ENCODE measurements at places on chromosomes 7 and 10.

DNA sequence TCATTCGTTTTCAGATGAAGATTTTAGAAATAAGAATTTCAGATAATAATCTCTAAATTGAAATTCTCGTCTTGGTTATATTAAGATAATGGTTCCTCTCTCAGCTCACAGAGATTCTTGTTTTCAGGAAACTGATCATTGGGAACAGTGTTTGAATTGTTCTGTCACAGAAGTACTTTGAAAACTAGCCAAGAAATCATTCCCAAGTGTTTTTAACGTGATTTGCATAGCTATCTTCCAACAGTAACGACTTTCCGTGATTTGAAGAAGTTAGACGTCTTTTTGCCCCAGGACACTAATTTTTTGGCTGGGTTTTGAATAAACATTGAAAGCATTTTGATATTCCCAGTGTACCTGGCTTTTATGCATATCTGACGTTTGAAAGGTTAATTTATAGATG is 116.0 kb downstream of the CDCA7L start:
- DNase-seq, result no peak

DNA sequence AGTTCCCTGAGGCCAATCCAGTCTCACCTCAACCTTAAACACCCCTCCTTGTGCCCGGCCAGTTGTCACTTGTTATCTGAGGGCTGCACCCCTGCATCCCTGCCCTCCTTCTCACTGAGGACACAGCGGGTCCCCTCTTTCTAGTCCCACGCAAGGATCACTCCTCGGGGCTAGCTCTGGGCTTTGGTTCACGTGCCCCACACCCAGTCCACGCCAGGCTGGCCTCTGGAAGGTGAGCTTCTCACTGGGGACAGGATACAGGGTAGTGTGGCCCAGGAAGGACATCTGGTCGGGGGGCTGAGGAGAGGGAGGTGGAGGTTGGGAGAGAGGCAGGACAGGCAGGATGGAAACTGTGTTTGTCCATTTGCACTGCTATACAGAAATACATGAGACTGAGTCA is 25.5 kb downstream of the UPP1 start:
- no peak for DNase-seq

DNA sequence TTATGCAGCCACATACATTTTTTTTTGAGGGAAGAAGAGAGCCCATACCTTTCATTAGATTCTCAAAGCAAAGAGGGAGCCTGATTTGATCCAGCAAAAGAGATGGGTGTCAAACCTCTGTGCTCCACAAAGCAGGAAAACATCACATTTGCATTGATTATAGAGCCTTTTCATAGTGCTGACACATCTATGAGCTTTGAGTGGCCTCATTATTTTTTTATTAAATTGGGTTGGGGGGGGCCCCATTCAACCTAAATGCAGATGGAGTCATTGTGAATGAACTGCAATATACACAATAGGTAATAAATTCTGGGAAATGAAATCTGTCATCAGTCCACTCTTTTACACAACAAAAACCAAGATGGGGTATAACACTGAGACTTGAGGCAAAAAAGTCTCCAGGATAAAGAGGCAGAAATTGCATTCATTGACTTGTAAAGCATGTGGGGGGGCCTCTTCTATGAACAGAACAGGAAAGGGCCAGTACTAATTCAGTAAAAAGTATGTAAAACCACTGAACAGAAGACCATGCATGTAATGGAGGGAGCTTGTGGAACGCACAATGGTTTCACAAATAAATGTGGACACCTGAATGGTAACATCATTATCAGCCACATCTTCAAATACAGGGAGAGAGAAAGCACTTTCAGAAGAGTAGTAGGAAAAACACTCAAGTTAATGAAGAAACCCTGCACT is 17.7 kb upstream of the ASB4 start:
- DNase-seq, result no peak

DNA sequence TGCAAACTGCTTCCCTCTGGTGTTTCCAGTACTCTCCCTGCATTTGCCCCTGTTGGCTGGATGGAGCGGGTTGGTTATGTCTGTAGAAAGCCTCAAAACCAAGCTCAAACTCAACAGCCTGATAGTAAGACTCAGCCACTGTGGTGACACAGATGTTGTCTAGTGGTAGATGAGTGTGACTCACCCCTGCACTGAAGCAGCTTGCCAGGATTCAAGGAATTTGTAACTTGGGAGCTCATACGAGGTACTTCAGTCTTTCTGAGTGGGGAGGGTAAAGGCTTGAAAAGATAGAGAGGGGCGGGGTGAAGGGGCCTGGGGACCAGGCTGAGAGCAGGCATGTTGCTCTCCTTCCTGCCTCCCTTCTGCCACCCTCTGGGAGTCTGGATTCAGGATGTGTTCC is 22.9 kb upstream of the AQP1 start:
- DNase-seq, result peak; percentile 17
